ENCODE measurements at places on chromosomes 4 and X. TPM values are rescaled to one million over a fixed set of nuclear protein-coding genes. Genes with fewer than 3 reads are reported as not detected.

The KLHL5 gene
- total RNA-seq = 64.5 TPM

The TRAM1L1 gene
- 21.6 TPM for total RNA-seq

The SPANXN2 gene
- total RNA-seq = not detected

The DMRTC1B gene
- total RNA-seq = 0.94 TPM

The GSPT2 gene
- 16.3 TPM for total RNA-seq

The BMP3 gene
- 7.2 TPM for total RNA-seq

The SHROOM2 gene
- total RNA-seq = 21.9 TPM

Data from parietal lobe (tissue), 2 donors.